Stimulated activated CD4-positive, alpha-beta T cell treated with anti-CD3 and anti-CD28 coated beads, Interleukin-4, amount 100 ng/mL, for 48 hours (primary cell): ENCODE measurements at places on chromosomes 2 and 18.

DNA sequence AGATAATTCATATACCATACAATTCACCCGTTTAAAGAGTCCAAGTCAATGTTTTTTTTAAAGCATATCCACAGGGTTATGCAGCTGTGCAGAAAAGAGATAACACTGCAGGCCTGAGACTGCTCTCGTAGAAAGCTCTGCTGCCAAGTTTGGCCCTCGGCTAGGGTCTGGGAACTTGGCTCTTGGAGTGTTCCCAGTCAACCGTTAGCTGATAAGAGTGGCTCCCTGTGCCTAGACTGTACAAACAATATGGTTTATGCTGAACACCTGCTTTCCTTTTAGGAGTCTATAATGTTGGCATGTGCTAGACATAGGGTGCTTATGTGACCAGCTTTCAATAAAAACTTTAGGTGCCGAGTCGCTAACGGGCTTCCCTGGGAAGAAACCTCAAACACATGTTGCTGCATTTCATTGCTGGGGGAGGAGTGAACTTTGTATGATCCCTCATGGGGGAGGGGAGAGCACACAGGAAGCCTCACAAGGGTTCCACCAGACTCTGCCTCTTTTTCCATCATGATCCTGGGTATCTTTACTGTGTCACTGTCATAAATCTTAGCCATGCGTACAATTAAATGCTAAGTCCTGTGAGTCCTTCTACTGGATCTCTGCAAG lies 34.7 kb downstream of the RFX8 start:
- no peak for DNase-seq

- DNase-seq = no peak
Measured at GRCh38 chr18:38948436-38948835, 1382.8 kb upstream of the CELF4 start.

- DNase-seq = no peak
Measured at GRCh38 chr2:1717113-1717512, 27.2 kb downstream of the PXDN start.

DNA sequence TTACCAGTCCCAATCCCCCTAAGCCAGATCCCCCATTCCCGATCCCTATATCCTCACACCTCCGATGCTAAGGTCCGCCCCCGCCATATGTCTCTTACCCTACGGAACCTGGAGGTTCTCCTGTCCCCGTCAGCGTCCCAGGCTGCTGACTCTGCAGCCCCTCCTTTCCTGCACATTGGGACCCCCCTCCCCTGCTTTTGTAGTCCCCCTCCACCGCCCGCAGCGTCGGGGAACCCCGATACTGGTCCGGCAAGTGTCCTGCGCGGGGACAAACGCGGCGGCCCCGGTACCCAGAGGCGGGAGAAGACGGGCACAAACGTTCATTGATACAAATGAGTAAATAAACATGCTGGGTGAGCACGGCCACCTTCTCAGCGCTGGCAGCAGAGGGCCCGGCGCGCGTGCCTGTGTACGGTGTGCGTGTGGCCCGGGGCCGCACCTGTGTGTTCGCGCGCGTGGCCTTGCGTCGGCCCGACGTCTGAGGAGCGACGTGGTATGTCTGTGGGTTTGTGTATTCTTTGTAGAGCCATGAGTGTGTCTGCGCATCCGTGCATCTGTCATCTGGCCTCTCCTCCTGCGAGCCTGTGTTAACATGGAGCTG lies 2.0 kb upstream of the CYP26B1 start:
- no peak for DNase-seq

GRCh38 chr2:161139098-161139987 lies 20.9 kb upstream of the TANK start:
- DNase-seq = no peak

DNA sequence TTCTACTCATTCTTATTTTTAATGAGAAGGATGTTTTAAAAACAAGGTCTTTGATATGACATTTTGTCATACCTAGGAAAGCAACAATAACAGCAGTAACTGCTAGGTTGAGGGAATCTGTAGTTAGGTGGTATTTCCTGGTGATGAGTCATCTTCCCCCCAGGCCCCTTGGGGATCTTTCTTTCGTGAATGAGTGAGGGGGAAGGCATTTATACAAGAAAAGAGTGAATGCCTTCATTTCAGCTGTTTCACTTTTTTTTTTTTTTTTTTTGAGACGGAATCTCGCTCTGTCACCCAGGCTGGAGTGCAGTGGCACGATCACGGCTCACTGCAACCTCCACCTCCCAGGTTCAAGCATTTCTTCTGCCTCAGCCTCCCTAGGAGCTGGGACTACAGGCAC lies 108.6 kb downstream of the MAP4K4 start:
- no peak for DNase-seq

- DNase-seq = no peak
Measured at GRCh38 chr2:199219551-199219950, 238.2 kb downstream of the SATB2 start.

DNA sequence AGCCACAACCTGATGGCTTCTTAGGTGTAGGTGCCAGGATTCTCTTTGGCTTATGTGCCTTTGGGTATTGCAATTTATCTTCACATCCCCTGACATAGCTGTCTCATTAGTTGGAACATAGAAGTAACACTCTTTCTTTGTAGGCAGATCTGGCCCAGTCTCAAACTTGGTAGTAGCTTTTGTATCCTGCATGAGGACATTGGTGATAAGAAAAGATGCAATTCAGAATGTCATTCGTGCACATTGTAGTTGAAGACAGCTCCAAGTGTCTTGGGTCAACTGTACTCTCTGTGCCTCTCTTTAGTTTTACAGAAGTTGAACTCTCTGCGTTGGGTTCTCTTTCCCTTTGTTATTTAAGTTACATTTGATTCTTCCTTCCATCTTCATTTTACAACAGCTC lies 69.6 kb upstream of the BCL11A start:
- DNase-seq = no peak

GRCh38 chr2:159863526-159864160 lies 65.6 kb upstream of the CD302 start:
- no peak for DNase-seq

DNA sequence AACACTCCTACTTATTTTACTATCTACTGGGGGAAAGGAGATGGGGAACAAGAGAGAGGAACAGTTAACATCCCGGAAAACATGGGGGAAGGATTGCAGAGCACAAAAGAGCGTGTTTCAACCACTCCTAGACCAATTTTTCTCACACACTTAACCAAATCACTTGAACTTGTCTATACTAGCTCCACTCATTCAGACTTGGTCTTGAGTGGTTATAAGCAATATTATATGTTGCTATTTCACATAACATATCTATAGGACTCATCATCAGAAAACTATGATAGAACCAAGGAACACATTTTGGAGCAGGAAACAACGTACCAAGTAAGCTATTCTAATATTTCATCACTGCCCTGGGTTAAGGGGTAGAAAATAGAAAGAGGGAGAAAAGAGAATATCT lies 31.5 kb downstream of the SLC25A12 start:
- no peak for DNase-seq

GRCh38 chr2:182452456-182452990 lies 25.7 kb upstream of the PDE1A start:
- no peak for DNase-seq

DNA sequence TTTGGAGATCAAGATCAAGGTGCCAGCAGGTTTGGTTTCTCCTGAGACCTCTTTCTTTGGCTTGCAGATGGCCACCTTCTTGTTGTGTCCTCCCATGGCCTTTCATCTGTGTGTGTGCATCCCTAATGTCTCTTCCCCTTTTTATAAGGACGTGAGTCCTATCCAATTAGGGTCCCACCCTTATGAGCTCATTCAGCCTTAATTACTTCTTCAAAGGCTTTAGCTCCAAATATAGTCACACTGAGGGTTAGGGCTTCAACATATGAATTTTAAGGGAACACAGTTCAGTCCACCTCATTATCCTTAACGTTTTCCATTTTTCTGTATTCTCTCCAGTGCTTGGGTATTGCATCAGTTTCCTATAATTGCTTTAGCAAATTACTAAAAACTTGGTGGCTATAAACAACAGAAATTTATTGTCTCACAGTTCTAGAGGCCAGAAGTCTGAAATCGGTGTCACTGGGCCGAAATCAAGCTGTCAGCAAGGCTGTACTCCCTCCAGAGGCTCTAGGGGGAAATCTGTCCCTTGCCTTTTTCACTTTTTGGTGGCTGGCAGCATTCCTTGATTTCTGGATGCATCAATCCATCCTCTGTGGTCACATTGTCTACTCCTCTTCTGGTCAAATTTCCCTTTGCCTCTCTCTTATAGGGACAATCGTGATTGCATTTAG lies 34.1 kb downstream of the CDC42EP3 start:
- DNase-seq = no peak

GRCh38 chr2:54701029-54701428 lies 22.4 kb upstream of the EML6 start:
- no peak for DNase-seq

DNA sequence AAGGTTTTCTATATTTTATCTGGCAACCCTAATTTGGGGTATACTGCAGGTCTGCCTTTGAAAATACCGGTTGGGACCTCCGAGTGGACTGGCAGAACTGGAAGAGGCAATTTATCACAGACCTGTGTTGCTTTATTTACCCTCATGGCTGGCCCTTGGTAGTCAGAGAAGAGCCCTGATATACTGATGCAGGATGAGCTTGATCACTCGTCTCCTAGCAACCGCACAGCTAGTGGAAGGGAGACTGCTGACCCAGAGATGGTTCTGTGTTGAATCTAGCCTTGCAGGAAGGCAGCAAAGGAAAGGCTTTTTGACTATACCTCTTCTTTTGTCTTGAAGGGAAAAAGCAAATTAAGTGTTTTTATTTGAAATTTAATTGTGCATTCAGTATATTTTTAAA lies 154.7 kb downstream of the EML6 start:
- DNase-seq = no peak

DNA sequence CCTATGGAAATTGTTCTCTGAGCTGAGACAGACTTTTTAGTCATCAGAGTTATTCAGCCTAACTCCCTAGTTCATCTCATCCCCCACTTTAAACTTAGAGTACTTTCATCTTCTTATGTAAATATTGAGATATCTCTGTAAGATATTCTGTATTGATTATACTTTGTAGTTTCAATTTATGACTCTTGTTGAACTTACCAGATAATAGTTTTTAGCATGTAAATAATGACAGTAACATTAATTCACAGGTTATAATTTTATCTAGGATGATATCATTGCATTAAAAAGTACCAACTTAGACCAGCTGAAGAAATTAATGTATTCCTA lies 14.8 kb upstream of the EIF2AK2 start:
- no peak for DNase-seq

GRCh38 chr18:64562651-64563050 lies 413.8 kb upstream of the LINC00305 start:
- DNase-seq = no peak

- no peak for DNase-seq
Measured at GRCh38 chr18:22348521-22349316, 69.0 kb downstream of the CTAGE1 start.

DNA sequence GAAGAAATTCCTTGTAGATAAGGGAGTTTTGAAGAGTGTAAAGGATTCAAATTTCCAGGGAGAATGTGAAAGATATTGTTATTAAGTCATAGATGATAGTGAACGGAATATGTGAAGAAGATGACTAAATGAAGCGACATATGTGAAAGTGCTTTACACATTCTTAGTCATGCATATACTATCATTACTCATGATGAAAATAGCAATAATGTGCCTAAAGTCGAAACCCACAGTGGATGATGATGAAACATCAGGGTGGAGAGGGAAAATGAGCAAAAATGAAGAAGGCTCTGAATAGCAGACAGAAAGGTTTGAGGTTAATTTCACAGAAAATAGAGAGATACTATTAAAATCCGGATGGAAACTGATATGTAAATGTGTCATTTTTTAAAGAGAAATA lies 1237.1 kb downstream of the LRP1B start:
- DNase-seq = no peak

DNA sequence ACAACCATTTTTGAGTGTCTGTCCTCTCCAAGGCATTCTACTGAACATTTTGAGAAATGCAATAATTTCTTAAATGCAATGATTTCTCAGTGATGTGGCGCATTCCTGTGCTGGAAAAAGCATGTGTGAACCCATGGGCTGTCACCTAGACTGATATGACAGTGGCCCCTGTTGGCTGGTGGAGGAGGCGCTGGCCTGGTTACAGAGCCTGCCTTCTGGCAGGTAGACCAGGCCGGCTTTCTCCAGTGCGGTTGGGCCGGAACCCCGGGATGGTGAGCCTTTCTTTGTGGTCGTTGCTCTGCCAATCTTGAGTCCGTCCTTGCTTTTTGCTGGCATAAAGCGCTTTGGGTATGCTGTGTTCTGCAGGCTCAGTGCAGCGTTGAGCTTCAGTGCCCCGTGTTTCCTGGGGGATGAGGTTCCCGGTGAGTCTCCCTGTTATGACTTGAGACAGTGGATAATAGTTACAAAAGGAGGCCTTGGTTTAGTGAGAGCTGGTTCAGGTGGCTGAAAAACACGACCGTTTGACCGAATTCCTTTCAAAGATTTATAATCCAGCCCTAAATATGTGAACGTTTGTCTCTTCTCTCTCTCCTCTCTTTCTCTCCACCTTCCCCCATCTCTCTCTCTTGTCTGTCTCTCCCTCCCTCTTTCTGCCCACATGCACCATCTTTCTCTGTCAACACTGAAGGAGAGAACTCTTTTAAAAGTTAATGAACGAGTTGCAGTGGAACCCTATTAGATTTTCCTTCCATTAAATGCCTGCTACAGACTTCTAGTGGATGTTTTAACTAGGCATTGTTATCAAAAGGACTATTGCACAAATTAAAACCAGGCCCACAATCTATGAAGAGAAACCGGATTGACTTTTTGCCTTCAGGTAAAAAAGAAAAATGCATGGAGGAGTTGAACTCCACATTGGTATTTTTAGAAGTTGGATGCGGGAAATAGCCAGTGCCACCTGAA lies 34.0 kb downstream of the TSHZ1 start:
- DNase-seq = no peak

DNA sequence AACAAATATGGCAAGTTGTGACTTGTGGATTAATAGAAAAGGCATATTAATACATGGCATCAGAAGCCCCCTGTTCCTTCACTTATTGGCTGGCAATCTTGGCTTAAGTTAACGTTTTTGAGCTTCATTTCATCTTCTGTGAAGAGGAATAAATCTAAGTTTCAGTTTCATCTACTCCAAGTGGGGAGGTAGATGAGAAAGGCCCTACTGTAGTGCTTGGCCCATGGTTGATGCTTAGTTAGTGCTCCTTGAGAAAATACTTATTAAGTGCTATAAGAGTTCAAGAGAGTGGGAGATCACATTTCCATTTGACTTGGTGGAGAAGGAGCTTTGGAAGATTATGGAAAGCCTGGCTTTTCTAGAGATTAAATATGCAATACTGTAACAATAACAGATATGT lies 244.3 kb downstream of the BABAM2 start:
- DNase-seq = no peak

DNA sequence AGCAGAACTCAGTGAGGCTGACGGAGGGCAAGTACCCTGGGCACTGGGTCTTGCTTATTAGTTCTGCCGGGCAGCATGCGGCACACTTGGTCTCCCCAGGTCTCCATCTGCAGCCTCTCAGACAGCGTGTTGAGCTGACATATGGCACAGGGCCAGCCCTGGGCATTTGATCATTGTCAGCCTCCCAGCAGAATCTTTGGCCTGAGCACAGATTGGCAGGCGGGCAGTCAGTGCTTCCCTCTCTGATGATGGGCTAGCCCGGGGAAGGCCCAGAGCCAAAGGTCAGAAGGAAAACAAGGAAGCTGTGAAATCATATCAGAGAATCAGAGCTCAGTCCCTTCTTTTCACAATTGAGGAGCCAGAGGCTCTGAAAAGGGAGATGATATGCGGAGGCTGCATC lies 150.1 kb upstream of the LRRTM1 start:
- DNase-seq = no peak

GRCh38 chr2:64966839-64967238 lies 22.4 kb upstream of the SLC1A4 start:
- DNase-seq = no peak

- no peak for DNase-seq
Measured at GRCh38 chr2:215066124-215066523, 72.3 kb downstream of the ABCA12 start.

- DNase-seq = no peak
Measured at GRCh38 chr2:27916293-27916995, 25.9 kb downstream of the BABAM2 start.
